ENCODE measurements at places on chromosomes 1 and 21.

DNA sequence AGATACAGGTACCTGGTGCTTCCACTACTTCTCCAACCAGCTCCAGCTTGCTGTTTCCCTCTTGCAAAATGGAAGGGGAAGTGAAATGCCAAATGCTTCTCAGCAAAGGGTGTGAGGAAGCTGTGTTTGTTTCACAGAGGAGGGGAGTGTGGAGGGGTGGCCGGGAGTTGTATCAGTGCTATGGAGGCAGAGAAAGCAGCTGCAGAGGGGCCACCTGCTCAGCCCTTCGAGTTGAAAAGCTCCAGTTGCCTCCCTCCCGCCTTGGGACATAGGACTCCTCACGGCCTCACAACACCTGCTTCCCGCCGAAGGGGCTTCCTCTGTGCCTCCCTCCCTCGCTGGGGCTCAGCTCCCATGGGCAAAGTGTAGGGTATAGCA lies 12.1 kb upstream of the LINGO4 start:
- peaks cover 2% of the 10 kb centered on the region for H3K27me3 ChIP-seq
- H3K4me3 ChIP-seq, result no peak overlapping the region
- H3K27ac ChIP-seq, result peak overlapping the region; percentile 70
- peaks cover 65% of the 10 kb centered on the region for H3K4me1 ChIP-seq

DNA sequence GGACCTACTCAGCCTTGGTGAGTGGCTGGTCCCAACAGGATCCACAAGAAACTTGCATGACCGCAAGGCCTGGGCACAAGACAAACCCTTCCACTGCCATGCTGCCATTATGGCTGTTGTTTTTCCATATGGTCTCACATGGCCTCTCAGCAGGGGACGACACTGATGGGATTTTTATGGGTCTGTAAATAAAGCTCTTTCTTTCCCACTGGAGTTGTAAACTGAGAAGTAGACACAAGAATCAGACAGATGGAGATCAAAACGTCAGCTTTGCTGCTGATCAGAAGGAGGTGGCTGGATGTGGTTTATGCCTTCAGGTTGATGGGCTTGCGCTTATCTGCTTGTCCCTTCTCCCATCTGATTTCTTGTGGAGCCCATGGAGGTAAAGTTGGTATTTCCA lies 138.1 kb upstream of the KCNJ6 start:
- H3K4me3 ChIP-seq, result no peak overlapping the region
- no peaks in the 10 kb centered on the region for H3K36me3 ChIP-seq
- H3K27me3 ChIP-seq, result peaks cover 2% of the 10 kb centered on the region
- no peak for DNase-seq
- H3K27ac ChIP-seq, result no peak overlapping the region

GRCh38 chr1:212500983-212501382 lies 68.3 kb downstream of the NENF start:
- no peaks in the 10 kb centered on the region for H3K4me1 ChIP-seq
- no peak overlapping the region for H3K27ac ChIP-seq
- DNase-seq, result no peak
- peaks cover 2% of the 10 kb centered on the region for H3K27me3 ChIP-seq
- H3K4me3 ChIP-seq, result no peak overlapping the region

- H3K27ac ChIP-seq, result no peak overlapping the region
- DNase-seq, result peak; percentile 3
- peak overlapping the region; percentile 73 for H3K4me3 ChIP-seq
- H3K36me3 ChIP-seq, result no peaks in the 10 kb centered on the region
- peaks cover 24% of the 10 kb centered on the region for H3K4me1 ChIP-seq
Observed at GRCh38 chr21:31558189-31558961, 101.1 kb upstream of the SOD1 start.

DNA sequence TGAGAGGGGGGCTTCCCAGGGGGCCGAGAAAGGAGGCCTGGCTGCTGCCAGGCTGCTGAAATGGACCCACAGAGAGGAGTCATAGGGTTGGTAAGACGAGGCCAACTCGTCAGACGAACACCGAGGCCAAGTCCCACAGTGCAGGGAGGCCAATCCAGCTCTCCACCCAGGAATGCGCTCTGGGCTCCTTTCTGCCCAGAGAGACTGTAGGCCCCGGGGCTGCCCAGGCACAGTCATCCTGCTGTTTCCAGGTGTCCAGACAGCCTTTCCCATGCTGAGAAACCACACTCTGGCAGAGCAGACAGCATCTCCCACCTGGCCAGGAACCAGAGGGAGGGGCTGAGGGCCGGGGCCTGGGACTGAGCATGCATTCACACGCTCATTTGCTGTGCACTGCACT lies 26.7 kb upstream of the RSPO1 start:
- no peaks in the 10 kb centered on the region for H3K4me1 ChIP-seq
- H3K27ac ChIP-seq, result no peak overlapping the region
- H3K36me3 ChIP-seq, result no peaks in the 10 kb centered on the region
- no peak for DNase-seq
- H3K4me3 ChIP-seq, result no peak overlapping the region

- H3K4me3 ChIP-seq, result no peak overlapping the region
Observed at GRCh38 chr1:4121293-4121684, 221.2 kb upstream of the C1orf174 start.
